ENCODE measurements at places on chromosomes 1 and 21.

DNA sequence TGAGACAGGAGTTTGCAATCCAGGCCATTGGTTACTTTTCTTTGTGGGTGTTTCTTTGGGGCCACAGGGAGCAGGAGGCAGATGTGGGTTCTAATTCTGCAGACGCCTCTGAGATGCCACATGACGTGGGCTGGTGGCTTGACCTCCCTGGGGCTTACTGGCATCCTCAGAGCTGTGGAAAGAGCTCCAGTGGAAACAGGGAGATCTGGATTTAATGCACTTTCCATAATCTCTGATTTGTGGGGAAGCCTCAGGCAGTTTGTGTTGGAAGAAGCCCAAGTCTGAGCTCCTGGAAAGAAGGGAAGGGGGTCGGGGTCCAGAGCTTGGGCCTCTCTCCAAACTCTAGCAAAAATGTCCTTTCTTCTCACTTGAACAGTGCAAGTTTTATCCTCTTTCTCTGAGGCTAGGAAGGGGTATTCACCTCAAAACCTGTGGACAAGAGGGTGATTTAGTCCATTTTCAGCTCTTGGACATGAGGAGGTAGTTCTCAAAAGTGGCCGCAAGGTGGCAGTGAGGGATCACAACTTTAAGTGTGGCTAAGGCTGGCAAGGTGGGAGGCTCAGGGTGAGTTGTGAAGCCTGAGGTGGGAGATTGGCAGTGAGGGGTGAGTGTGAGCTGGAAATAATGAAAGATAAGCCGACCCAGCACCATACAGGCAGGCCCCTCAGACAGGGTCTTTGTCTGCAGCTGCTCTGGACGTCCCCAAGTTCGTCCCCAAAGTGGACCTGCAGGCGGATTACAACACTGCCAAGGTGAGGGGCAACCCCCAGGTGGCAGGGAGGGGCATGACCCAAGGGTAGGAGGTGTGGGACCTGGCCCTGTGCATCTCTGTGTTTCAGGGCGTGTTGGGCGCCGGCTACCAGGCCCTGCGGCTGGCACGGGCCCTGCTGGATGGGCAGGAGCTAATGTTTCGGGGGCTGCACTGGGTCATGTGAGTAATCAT lies 9.2 kb downstream of the IKBKE start:
- peak; percentile 59 for DNase-seq

DNA sequence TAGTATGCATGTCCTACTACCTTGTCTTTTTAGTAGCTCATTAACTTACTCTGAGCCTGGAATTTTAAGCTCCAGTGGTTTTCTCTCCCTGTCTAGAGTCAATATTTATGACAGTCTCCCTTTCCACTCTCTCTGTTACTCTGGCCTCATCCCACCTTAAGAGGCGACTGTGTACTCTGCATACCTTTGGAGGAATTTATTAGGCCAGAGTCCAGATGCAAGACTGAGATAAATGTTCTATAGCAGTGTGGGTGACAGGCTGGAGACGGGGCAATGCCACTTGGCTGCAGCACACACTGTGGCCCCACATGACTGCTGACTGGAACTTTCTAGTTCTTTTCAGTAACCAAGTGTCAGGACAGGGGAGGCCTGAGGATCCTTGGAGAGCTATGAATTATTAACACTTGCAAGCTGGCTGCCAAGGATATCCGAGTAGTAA lies 4.1 kb upstream of the PDZK1 start:
- DNase-seq = no peak

DNA sequence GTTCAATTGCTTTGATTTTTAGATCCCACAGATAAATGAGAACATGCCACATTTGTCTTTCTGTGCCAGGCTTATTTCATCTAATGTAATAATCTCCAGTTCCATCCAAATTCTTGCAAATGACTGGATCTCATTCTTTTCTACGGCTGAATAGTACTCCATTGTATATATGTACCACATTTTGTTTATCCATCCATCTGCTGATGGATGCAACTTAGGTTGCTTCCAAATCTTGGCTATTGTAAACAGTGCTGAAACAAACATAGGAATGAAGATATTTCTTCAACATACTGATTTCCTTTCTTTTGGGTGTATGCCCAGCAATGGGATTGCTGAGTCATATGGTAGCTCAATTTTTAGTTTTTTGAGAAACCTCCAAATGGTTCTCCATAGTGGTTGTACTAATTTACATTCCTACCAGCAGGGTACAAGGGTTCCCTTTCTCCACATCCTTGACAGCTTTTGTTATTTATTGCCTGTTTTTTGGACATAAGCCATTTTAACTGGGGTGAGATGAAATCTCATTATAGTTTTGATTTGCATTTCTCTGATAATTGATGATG lies 344.4 kb downstream of the KCTD3 start:
- DNase-seq = no peak

DNA sequence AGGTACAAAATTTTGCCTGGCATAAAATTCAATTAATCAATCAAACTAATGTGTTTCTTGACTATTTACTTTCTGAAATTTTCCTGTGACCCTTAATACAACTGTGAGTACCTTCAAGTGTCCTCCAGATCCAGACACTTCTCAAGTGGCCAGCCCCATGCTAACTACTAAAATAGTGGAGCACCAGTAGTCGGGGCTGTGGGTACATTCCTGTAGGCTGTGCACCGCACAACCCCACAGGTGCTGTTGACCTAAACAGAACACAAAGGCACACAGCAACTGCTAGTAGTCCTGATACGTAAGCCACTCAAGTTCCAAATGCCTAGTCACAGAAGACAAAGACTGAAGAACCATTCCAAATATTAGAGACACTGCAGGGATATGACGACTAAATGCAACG lies 36.6 kb downstream of the TMEM50B start:
- no peak for DNase-seq

DNA sequence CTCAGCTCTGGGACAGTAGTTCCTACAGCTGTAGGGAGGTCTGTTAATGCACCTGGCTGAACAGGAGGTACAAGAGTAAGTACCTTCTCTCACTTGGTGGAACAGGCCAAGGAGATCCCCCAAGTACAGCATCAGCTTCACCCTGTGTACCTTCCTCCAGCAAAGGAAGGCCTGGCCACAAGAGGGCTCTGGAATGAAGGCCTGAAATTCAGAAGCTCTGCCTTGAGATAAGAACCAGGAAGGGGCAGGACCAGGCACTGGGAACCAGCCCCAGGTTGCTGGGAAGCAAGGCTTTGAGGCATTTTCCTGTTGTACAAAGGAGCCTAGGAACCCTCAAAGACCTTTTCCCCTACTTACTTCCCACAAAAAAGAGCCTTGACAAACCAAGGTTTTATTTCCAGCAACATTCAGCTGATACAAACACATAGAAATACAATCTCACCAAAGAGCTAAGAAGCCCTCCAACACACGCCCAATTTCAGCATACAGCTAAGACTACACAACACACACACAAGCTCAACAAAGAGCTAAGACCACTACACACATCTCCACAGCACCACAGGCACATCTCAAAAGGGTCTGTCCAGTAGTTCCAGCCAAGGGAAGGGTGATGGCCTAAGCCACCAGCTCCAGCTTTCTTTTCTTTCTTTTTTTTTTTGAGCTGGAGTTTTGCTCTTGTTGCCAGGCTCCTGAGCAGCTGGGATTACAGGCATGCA lies 23.5 kb downstream of the F11R start:
- peak; percentile 43 for DNase-seq

DNA sequence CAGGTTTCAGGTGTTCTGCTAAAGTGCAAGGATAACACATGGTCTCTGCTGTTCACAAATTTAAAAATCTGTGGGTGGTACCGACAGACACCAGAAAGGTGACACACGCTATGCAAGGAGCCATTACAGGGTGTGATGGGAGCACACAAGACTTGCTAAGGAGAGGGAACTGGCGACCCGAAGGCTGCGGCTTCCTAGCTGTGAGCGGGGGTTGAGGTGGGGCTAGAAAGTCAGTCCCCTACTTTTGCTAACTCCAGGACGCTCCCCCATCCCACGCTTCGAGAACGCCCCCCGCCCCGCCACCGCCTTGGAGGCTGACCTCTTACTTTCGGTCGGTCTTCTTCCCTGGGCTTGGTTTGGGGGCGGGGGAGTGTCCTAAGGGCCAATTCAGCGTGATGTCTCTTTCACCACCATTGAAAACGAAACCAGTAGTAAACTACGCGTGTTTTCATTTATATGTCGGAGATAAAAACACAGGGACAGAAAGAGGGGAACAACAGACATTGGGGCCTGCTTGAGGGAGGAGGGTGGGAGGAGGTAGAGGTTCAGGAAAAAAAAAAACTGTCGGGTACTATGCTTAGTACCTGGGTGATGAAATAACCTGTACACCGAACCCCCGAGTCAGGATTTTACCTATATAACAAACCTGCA lies 1.1 kb downstream of the CKS1B start:
- DNase-seq = peak; percentile 29

GRCh38 chr1:11841245-11842153 lies 6.1 kb downstream of the NPPA start:
- no peak for DNase-seq

- no peak for DNase-seq
Measured at GRCh38 chr1:65182658-65183268, 34.8 kb downstream of the AK4 start.

GRCh38 chr1:60281360-60281932 lies 207.9 kb upstream of the C1orf87 start:
- no peak for DNase-seq

- no peak for DNase-seq
Measured at GRCh38 chr1:243246916-243247315, 8.2 kb downstream of the CEP170 start.

GRCh38 chr1:115198938-115199337 lies 109.6 kb upstream of the TSPAN2 start:
- no peak for DNase-seq

DNA sequence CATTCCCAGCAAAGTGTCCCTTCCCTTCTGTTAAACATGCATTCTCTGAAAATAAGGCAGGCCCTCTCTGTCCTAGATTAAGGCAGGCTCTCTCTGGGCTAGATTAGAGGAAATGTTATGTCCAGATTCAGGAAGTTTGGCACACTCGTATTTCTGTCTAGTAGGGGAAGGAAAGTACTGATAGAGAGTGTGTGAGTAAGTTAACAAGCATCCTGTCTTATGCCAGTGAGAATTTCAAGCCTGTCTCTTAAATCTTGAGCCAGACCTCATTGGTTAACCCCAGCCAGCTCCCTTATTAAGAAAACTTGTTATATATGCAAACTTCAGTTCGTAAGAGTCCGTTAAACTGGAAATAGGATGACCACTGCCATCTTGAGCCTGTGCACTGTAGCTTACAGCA lies 31.6 kb downstream of the IGSF5 start:
- no peak for DNase-seq

GRCh38 chr1:21378705-21379494 lies 61.0 kb upstream of the NBPF3 start:
- no peak for DNase-seq

DNA sequence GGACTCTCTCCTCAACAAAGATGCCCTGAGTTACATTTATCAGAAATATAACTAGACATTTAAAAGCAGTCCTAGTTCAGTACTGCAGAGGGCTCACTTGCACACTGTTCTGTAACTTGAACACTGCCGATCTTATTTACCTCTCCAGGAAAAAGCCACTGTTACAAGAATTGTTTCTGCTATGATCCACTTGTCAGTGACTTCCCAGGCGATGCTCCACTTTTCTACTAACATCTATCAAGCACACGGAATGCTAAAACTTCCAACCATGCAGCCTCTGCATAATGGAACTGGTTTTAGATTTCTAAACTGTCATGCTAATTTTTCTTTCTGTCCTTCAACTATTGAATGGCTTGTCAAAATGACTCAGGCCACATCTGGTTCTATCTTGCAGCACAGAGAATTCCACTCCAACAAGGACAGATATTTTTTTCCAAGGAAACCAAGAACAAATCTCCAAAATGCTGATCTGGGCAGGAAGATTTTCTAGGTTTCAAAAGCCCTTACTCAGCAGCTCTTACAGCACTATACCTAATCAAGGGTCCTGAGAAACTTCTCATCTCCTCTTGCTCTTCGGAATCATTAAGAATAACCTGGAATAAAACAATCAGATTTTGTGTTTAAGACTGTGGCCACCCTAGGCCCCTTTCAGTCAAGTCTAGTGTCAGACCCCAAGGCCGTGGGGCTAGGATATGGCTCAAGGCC lies 9.9 kb downstream of the SEC16B start:
- no peak for DNase-seq

DNA sequence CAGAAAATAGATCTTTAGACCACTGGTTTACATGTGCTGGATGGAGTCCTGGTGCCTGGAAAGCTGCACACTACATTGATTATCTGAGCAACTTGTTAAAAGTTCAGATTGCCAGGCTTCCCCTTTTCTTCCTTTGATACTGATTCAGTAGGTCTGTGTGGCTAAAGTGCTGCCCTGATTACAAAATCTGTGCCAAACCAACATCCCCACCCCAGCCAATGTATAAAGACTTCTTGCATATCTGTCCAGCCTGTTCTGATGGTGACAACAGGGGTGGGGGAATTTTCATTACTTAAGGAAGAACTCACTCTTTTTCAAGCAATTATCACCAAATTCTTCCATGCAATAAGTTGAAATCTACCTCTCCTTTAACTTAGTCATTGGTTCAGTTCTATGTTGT lies 135.5 kb downstream of the TNFSF18 start:
- DNase-seq = no peak

DNA sequence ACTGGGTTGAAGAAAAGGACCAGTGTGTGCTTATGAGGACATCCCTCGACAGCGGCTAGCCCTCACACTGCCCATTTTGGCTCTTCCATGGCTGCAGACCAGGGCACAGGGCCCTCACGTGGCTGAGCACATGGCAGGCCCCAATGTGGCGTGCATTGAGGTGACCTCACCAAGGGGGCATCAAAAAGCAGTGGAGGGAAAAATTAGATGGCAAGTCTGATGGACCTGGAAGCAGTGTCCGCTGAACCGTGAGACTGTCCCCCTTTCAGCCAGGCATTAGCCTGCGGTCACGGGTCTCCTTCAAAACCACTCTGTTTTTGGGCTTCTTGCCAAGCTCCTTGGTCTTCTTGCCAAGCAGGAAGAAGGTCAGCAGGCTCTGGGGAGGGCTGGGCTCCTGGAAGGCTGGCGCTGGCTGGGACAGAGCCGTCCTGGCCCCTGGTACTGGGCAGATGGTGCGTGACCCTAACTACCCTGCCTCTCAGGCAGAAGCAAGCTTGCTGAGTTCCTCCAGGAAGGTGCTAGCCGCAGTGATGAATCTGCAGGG lies 30.8 kb downstream of the TRIM67 start:
- no peak for DNase-seq

- DNase-seq = no peak
Measured at GRCh38 chr1:178774263-178774662, 49.2 kb downstream of the RALGPS2 start.
